ENCODE measurements at places on chromosomes 2 and 18. TPM values are rescaled to one million over a fixed set of nuclear protein-coding genes. Genes with fewer than 3 reads are reported as not detected.

RAB6C gene
- not detected for total RNA-seq

DES gene
- not detected for total RNA-seq

HS6ST1 gene
- 3.8 TPM for total RNA-seq

DNA sequence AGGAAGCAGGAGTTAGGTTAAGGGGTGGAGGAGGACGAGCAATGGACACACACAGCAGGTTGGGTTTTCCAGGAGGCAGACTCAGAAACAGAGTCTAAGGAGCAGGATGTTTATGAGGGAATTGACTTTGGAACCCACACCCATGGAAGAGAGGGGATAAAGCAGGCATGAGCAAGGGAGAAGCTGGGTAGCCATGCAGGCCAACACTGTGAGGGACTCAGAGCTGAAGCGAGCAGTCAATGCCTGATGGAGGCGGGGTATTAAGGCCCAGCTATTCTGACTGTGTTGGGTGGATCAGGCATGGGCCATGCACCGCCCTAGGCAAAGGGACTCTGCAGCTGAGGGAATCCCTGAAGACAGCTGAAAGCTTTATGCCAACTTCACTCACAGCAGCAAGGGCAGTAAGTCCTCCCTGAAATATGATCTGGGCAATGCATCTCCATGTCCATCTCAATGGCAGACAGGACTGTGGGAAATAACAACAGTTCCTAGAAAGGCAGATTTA lies 37.6 kb downstream of the TEX51 start:
- ATAC-seq = no peak

DNA sequence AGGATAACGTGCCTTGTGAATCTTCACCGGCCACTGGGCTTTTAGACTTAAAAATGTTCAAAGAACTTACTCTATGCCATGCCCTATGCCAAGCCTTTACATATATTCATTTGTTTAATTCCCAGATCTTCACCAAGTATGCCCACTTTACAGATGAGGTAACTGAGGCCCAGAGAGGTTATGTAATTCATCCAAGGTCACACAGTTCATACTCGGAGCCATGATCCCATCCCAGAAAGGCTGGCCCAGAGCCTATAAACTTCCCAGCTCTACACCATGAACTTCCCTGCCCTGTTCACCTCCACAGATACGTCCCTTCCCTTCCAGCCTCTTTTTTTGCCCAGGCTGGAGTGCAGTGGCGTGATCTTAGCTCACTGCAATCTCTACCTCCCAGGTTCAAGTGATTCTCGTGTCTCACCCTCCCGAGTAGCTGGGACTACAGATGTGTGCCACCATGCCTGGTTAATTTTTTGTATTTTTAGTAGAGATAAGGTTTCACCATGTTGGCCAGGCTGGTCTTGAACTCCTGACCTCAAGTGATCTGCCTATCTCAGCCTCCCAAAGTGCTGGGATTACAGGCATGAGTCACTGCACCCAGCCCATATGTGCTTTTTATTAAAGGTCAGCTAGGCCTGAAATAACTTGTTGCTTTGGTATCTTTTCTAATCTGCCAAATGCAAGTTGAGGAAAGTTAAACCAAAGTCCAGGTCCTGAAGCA lies 44.1 kb downstream of the MTHFD2 start:
- no peak for ATAC-seq

DNA sequence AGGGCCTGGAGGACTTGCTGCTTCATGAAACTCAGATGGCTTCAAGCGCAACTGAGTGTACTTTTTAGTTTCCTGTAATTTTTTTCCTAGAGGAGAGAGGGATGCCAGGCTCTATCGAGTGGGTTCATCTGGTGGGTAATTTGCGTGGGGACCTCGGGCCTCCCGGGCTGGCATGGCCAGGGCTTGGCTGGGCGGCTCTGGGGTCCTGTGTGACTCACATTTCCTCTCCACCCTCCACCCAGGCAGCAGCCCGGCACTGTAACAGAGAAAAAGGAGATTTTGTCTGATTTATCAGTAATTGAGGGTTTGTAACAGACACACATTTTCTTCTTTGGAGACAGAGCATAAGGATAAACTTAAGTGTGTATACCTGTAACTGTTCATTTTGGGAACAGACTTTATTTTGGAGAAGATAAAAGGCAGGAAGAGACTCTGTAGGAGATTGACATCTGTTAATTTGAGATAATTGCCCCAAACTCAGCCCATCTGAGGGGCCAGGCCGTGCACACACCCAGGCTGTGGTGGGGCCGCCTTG lies 64.3 kb downstream of the NFATC1 start:
- no peak for ATAC-seq
